Activated T-cell treated with anti-CD3 and anti-CD28 coated beads, Interleukin-2, amount 50 U/mL, for 4 hours (primary cell): ENCODE measurements at places on chromosomes 3 and 15.
A peak's percentile ranks its signal among the peaks of the same experiment; 100 is the strongest.

DNA sequence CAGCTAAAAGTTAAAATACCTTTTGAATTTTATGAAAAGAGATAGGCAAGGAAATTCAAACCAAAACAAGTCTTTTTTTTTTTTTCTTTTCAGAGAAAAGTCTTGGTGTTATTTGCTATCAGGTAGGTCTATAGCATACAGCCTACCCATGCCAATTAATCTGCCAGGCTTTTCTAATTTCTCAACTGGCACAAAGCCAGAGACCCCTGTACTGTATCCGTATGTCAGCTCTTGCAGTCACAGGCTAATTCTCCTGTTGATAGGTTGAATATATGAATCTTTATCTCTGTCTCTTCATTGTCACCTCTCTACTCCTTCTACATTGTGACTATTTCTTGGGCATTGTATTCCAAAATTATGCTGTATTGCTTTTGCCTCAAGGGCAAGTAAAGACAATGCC is 133.4 kb downstream of the IL5RA start:
- no peak for DNase-seq

DNA sequence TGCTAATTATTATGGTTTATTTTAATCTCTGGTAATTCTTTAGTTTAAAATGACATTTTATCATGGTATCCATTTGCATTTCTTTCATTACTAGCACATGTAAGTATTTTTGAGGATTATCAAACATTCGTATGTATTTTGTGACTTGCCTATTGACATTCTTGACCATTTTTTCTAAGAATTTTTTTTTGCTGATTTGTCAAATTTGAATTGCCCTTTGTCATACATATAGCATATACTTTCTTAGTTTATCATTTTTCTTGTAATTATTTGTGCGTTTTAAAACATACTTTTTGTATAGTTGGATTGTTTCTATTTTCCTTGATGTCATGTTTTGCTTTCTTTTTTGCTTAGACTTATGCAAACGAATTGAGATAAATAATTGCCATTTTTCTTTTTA is 358.5 kb upstream of the RBMS3 start:
- DNase-seq, result no peak

- no peak for DNase-seq
Observed at GRCh38 chr3:126858401-126858800, 124.5 kb upstream of the PLXNA1 start.

- peak; percentile 46 for DNase-seq
Observed at GRCh38 chr3:42526616-42527367, 24.3 kb downstream of the VIPR1 start.

DNA sequence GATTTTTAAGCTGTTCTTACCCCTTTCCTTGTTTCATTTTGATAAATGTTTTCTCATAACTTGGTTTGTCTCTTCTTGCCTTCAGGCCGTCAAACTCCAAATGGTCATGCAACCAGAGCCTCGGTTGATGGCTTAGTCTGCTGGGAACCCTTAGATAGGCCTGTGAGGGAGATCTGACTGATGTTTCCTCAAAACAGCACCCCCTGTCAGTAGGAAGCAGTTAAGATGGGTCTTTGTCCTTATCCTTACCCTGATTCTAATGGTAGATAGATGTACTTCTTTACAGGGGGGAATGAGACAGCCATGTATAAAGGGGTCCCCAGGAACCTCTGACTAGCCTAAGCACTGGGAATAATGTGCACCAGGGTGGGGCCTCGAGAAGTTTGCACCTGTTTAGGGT is 16.3 kb upstream of the OR5H1 start:
- no peak for DNase-seq

DNA sequence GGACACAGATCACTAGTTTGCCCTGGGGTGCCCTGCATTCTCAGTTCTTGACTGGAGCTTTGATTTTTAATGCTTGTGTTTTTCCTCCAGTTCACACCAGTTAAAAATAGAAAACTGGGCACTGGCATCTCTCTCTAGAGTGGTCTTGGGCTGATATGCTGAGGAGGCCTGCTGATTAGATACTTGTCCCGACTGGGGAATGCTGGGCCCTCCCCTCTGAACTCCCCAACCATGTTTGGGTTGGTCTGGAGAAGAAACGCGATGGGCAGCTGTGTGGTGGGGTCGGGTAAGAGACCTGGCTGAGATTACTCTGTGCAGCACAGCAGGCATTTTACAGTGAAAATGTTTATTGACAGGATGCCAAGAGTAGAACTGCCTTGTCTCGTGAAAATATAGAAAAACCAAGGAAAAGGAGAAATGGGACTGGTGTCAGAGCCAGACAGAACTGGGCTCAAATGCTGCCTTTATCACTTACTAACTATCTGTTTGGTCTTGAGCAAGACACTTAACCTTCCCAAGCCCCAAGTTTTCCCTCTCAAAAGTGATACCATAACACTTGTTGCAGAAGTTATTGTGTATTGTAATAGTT is 1.6 kb upstream of the ACTC1 start:
- no peak for DNase-seq

DNA sequence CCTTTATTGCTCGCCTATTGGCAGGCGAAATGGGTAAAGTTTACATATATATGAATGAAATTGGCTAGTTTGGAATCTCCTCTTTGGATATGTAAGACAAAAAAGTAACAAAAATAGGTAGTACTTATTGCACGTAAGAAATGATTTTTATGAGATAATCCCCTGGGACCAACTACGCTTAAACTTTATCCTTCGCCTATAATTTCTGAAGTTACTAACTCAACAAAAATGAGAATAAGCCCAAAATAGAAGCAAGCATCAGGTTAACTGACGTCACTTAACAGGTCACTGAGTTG is 438 bp upstream of the SLC49A4 start:
- DNase-seq, result no peak

DNA sequence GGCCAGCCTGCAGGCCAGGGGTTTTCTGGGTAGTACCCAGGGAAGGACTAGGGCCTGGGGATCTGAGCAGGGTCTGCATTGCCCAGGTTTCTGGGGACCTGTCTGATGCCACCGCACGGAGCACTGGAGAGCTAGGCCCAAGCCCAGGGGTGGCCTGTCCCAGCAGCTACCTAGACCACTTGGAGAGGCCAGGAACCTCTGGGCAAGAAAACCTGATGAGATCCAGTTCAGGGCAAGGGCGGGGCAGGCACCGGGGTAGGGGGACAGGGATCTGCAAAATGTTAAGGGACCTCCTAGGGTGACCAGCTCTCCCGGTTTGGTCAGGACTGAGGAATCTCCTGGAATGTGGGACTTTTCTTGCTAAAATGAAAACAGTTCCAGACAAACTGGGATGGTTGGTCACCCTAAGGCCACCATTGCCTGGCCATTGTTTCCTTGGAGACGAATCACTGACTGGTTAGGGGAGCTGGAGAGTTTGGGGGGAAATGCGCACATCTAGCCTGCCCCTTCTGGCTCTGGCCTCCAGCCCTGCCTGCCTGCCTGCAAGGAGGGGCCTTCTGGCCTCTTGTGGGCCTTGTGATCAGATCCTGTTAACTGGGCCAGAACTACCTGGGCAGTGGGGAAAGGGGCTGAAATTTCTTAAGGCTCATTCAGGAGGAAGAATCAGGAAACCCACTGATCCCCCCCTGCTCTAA is 117.4 kb upstream of the TLE3 start:
- DNase-seq, result no peak

- no peak for DNase-seq
Observed at GRCh38 chr3:43290956-43291355, 4.6 kb downstream of the SNRK start.

- no peak for DNase-seq
Observed at GRCh38 chr15:56739964-56740640, 6.8 kb upstream of the ZNF280D start.

DNA sequence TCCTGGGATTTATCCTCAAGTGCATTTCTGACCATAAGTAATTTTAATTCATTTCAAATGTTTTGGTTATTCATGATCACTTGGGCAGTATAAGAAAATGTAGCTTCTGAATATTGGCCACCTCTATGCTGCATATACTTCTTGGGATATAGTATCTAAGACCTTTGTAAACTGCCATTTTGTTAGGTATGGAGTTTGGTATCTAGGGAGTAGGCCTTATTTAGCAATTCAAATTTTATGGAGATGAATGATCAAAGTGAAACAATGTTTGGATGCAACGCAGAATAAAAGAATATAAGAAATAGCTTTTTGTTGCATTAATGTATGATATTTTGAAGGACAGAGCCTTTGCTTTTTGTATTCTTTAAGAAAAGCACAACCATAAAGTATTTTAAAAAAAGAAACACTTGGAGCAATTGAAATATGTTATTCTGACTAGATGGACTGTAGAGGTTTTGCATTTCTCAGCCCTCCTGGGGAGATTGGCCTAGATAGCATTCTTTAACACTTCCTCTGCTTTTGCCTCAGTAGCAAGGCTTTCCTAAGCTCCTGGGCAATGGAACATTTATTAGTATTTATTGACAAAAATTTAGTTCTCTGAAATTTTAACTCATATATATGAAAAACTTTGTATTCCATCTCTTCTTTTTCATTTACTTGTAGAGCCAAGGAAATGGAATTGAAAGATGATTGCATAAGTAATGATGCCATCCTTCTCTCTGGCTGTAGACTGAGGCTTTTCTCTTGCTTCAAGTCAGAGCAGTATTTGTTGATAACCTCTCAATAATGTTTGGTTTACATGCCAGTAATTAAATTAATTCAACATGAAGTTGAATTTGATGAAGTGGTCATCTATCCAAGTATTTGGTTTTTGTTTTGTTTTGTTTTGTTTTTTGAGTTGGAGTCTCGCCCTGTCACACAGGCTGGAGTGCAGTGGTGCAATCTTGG is 61.8 kb upstream of the UTS2B start:
- no peak for DNase-seq

- DNase-seq, result no peak
Observed at GRCh38 chr3:133014325-133014724, 23.9 kb upstream of the TMEM108 start.

DNA sequence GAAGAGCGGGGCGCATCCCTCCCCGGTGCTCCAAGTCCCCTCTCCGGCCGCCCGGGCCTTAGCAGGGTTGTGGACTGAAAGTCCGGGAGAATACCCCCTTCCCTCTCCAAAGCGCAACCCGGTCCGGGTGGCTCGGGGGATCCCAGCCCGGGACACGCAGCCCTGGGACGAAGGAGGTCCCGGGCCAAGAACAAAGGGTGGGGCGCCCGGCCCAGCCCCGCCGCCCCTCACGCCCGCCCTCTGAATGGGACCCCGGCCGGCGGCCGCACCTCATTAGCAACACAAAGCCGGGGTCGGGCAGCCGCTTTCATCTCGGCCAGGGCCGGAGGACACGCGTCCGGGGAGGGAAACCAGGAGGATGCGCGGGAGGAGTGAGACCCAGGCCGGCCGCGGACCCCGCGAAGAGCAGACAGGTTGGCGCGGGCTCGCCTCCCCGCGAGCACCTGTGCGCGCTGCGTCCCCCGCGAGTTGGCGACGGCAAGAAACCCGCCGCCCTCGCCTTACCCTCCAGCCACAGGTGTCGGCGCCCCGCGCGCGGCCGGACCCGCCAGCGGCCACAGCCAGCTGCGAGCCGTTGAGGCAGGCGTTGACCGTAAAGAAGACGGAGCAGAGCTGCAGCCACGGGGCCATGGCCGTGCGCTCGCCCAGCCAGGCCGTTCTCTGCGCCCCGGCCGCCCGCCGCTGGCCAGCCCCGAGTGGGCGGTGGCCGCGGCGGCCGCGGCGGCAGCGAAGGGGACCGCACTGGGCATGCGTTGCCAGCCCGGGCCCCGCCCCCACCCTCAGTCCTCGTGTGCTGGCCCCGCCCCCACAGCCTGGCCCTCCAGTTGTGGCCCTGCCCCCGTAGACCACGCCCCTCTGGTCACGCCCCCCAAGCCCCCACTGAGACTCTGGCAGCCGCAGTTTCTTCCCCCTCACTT is at the start of gene IL17RD:
Gene IL17RD, minus strand, starts transcription at position 697 of the 917 bp plus-strand sequence. Its CDS starts 67 bp downstream, at position 630.
- DNase-seq, result peak; percentile 29

DNA sequence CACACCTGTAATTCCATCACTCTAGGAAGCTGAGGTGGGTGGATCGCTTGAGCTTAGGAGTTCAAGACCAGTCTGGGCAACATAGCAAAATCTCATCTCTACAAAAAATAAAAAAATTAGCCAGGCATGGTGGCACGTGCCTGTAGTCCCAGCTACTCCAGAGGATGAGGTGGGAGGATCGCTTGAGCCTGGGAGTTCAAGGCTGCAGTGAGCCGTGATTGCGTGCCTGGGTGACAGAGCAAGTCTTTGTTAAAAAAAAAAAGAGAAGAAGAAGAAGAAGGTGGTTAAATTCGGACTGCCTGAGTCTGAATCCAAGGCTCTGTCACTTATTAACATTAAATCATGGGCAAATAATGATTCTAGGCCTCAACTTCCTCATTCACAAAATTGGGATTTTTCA is 51.0 kb downstream of the EOMES start:
- DNase-seq, result no peak

GRCh38 chr3:82157952-82158351 is 396.5 kb upstream of the GBE1 start:
- DNase-seq, result no peak

DNA sequence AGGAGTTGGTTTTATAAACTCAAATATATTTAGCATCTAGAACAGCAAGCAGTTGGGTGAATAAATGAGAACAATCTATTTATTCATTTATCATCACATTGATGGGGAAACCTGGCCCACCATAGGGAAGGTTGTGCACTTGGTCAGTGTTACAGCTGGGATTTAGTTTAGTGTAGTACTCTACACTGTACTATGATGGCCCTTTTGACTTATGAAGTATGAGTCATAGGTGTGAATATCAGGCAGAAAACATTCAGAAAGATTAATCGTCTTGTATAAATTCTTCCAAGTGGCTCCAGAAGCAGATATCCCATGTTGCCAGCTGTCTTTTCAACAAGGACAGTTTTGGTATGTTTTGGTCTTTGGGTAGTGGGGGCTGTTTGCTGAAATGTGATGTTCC is 38.0 kb downstream of the BBS4 start:
- DNase-seq, result no peak

DNA sequence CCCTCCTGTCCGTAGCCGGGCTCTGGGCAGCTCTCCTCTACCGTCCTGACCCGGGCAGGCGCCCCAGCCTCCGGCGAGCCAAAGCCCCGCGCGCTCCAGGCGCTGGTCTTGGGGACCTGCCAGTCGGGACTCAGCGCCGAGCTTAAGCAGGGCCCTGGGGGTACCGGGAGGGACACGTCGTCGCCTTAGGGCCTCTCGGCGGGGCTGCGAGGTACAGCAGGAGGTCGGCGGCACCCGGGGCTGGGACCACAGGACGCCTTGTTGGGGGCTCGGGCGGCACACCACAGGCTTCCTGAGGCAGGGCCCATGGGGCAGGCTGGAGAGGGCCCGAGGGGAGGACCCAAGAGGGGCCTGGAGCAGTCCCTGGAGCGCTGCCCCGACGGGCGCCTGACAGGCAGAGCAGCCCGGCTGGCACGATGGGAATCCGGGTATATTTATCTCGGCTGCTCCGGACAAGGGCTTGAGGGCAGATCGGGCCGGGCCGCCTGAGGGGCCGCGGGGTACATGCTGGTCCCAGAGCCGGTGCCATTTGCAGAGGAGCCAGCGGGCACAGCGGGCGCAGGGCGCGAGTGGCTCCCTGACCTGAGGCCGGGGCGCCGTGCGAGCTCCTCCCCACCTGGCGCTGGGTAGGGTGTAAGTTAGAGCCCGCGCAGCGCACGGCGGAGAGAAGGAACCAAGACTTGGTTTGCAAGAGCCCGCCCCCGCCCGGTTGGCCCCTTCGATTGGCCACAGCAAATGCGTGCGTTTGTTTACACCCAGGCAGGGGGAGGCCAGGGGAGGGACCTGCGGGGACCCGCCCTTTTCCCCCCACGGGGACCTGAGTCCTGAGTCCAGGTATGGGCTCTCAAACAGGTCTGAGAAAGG is 574 bp downstream of the SLC38A3 start:
- DNase-seq, result no peak

GRCh38 chr3:17151598-17152373 is 267.0 kb downstream of the PLCL2 start:
- peak; percentile 80 for DNase-seq
